GM18507 (cell line): ENCODE measurements at places on chromosomes 5 and 9.
A peak's percentile ranks its signal among the peaks of the same experiment; 100 is the strongest.

GRCh38 chr5:149826574-149826973 is 96.5 kb downstream of the PPARGC1B start:
- no peak for DNase-seq

DNA sequence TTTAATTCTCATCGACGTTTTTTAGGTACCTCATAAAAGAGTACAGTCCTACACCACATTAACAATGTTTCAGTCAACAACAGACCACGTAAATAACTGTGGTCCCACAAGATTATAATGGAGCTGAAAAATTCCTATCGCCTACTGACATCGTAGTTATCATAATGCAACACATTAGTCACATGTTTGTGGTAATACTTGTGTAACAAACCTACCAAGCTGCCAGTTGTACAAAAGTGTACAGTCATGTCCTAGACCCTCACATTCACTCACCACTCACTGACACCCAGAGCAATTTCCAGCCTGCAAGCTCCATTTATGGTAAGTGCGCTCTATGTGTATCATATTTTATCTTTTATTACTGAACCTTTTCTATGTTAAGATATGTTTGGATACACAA is 16.8 kb downstream of the GNAQ start:
- DNase-seq, result no peak

GRCh38 chr9:81535542-81536241 is 153.7 kb downstream of the TLE1 start:
- no peak for DNase-seq

DNA sequence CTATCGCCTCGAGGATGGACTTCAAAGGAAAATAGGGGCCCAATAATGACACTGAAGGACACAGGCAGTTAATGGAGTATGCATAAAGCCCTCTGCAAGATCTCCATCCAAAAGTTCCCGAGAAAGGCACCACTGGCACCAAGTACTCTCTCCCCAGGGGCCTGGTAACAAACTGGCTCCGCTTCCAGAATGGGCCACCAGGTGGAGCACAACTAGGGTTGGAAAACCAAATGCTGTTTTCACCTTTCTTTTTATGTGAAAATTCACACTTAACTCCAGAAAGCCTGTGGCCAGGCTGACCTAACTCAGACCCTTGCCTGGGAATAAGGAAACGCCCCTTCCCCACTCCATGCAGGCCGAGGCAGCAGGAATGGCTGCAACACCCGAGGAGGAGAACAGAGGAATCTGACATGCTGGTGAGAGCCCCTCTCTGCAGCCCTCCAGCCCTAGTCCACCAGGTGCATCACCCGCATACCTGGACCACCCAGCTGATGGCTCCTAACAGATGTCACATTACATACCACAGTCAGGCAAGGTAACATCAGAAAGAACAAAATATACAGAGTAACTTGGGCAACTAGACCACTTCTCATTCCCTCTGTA is 42.8 kb downstream of the CAMSAP1 start:
- DNase-seq, result peak; percentile 44
